ENCODE measurements at places on chromosomes 11 and 22. TPM values are rescaled to one million over a fixed set of nuclear protein-coding genes. Genes with fewer than 3 reads are reported as not detected.

The ALG9 gene
- polyA plus RNA-seq: 20.6 TPM

The FAM89B gene
- polyA plus RNA-seq: 45.1 TPM

The WT1 gene
- polyA plus RNA-seq: 0.21 TPM

The GPR83 gene
- polyA plus RNA-seq: not detected

The CST6 gene
- polyA plus RNA-seq: 0.25 TPM

DNA sequence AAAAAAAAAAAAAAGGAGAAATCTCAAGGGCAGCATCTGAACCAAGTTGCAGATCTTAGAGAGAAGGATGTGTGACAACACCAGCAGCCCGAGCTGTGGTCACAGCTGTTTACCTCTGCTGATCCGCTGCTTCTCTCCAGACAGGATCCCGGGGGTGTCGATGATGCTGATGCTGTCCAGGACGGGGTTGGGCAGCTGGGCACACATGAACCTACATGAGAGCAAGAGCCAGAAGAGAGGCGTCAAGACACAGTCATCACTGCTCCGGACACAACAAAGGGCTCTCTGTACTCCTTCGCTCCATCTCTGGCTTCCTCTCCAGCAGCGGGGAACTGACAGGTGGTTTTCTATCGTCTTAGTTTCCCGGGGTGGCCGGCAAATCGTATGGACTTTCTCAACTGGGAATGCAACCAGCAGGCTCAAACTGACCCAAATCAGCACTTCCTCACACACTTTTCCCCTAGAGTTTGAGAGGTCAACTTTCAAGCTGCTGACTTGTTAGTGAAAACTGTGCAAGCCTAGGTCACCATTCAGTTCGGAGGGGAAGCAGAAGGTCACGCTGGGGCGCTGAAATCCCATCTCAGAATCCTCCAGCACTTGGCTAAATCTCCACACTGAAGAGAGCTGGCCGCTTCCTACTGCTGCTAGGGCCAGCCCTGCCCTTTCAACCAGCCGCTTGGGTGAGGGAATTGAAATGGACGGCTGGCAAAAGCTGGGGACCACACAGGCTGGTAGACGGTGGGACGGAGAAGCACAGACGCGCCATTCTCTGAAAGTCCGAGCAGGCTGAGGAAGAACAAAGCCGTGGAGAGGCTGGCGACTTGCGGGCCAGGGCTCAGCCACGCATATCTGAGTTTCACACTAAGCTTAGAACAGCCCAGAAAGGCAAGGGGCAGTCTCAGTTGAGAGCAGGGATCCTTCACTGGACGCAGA is 3.8 kb downstream of the EHD1 start:
- no peak for DNase-seq

DNA sequence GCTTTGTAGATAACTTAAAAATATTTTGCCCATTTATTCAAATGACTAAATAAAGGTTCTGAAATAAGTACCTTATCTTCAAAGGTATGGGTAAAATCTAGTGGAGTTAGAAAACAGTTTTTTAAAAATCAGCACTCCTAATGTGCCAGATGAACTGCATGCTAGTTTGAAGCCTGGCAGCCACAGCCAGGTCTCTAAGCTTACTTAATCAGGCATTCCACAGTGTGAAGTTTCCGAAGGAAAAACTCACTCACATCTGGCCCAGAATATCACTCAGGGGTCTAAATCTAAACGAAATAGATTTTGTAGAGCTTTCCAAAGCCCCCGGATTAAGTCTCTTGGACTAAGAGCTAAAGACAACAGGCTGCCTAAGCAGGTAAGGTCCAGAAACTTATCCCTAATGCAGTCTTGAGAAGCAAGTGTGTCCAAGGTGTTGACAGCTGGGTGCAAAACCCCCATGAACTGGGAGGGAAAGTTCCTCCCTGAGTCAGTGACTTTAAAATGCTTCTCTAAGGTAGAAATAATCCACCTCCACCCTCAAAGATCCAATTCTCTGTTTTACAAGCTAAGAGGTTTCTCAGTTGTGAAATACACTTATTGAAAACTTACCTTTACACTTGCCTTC is 157.6 kb downstream of the FCHSD2 start:
- no peak for DNase-seq

- no peak for DNase-seq
Measured at GRCh38 chr11:27696115-27696514, 4.1 kb downstream of the BDNF start.

DNA sequence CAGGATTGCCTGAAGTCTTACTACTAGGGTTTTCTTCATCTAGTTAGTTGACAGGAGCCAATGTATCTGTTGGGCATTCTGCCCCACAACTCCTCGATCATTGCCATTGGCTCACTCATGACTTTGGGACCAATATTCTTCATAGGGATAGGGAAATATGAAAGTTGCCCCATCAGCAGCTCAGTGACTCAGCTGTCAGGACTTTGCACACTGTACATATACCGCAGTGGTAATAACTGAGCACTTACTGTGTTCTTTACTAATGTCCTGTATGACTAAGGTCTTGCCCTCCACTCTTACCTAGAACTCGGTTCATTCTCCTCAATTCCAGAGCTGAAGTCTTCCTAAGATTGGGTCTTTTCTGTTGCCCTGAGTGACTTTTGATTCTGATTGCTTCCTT is 46.8 kb upstream of the PGR start:
- no peak for DNase-seq

GRCh38 chr22:35604621-35605368 is 12.3 kb downstream of the MB start:
- DNase-seq: no peak
